ENCODE measurements at places on chromosomes 2 and 18.
A peak's percentile ranks its signal among the peaks of the same experiment; 100 is the strongest.

DNA sequence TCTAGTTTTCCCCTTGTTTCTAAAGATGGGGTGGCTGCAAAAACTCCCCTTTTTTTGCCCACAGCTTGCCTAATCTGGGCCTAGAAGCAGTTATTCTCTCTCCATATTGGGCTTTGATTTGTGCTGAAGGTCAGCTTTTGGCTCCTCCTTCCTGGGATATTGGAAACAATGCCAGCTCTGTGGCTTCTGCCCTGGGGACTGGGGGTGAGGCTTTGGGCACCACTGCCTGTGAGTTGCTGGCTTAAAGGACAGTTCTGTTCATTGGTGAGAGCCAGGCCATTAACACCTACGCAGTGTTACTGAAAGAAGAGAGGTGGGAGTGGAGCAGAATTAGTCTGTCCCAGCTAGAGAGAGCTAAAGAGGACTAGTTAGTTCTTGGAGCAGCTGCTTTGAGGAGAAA is 4.3 kb downstream of the UBXN2A start:
- no peak for DNase-seq

GRCh38 chr18:37662099-37662498 is 96.5 kb upstream of the CELF4 start:
- no peak for DNase-seq

DNA sequence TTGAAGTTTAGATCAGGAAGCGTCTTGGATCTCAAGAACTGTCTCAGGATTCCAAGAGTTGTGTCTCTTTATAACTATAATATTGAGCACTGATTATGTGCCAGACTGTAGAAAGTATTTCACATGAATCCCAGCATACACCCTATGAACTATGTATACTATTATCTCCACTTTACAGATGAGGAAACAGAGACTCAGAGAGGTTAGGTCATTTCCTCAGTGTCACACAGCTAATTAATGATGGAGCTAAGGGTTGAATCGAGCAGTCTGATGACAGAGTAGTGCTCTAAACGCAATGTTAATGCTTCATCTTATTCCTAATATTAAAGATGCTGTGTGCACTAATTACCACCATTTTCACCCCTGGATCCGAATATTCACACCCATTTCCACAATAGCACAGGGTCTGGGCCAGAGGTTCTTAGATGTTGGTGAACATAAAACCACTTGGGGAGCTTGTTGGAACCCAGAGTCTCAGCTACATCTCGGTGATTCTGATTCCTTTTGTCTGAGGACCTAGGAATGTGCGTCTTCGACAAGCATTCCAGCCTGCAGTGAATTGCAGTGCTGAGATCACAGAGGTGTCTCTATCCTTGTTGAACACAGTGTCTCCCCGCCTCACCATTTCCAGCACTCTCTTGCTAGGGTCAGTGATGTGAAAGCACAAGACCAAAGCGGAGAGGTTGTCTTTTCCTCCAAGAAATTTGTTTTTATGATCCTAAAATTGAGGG is 213.8 kb downstream of the SP3 start:
- no peak for DNase-seq

- no peak for DNase-seq
These were observed 138.9 kb downstream of the SMAD2 start for GRCh38 chr18:47791461-47791985.

- DNase-seq, result no peak
These were observed 20.0 kb downstream of the C2orf74 start for GRCh38 chr2:61182059-61182383.

GRCh38 chr2:42492691-42493467 is 903 bp downstream of the KCNG3 start:
- DNase-seq, result peak; percentile 36

- DNase-seq, result no peak
These were observed 237.2 kb upstream of the COPS8 start for GRCh38 chr2:236848501-236848900.

GRCh38 chr2:43402452-43402937 is 176.1 kb upstream of the ZFP36L2 start:
- DNase-seq, result no peak

GRCh38 chr2:20352581-20353216 is 2.1 kb upstream of the PUM2 start:
- DNase-seq, result no peak

DNA sequence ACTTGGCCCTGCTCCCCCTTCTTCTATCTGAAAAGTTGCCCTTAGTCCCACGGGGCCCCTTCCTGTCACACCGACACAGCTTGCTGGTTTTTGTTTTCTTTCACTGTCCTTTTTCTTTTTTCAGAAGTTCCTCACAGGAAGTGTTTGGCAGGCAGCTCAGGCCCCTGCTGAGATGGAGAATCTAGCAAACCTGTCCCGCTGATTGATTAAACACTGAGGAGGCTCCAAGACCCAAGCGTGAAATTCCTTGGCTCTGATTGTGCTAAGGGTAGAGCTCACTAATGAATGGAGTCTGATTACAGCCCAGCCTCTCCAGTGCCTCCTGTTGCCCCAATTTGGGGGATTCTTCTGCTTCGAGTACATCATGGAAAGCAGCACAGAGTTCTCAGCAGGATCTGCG is 365.9 kb upstream of the MEX3C start:
- no peak for DNase-seq

GRCh38 chr2:146950911-146951310 is 893.9 kb upstream of the ACVR2A start:
- DNase-seq, result no peak

- DNase-seq, result no peak
These were observed 60.3 kb upstream of the GREB1L start for GRCh38 chr18:21181766-21182165.

GRCh38 chr2:65347913-65348312 is 84.5 kb downstream of the SPRED2 start:
- no peak for DNase-seq

GRCh38 chr2:205654878-205655605 is 27.3 kb upstream of the NRP2 start:
- DNase-seq, result no peak

DNA sequence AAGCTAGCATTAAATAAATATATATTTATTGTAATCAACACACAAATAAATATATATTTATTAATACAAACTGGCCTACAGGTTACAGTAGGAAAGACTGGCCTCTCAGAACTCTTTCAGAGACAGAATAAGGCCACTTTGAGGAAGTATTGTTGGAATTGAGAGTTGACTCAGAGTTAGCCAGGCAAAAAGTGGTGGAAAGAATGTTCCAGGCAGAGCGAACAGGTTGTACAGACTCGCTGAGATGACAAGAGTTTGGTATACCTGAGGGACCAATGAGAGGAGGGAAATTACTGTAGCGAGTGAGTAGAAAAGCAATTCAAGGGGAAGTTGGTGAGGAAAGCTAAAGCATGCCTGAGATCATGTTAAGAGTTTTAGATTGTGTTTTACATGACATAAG is 19.0 kb upstream of the XDH start:
- DNase-seq, result no peak

- no peak for DNase-seq
These were observed 21.8 kb upstream of the RAB27B start for GRCh38 chr18:54806526-54806925.
